ENCODE measurements at places on chromosomes 6 and 20. TPM values are rescaled to one million over a fixed set of nuclear protein-coding genes. Genes with fewer than 3 reads are reported as not detected.

Gene PNLDC1
- not detected for total RNA-seq

Gene RSPH4A
- 0.59 TPM for total RNA-seq

Gene QKI
- 140 TPM for total RNA-seq

Gene TSBP1
- total RNA-seq: 0.41 TPM

Gene MTFR2
- 1.2 TPM for total RNA-seq

Gene ZSCAN31
- 5.4 TPM for total RNA-seq

Gene SMIM26
- total RNA-seq: 104 TPM

Gene ASF1A
- 36.3 TPM for total RNA-seq

Gene KIFC1
- 1.7 TPM for total RNA-seq

Gene PPIL6
- total RNA-seq: 2.1 TPM

Gene PACRG
- total RNA-seq: 47.9 TPM

Gene EDN3
- 0.24 TPM for total RNA-seq

Gene GDAP1L1
- total RNA-seq: 0.31 TPM

Gene TNF
- 3.9 TPM for total RNA-seq

Data from motor neuron (in vitro differentiated cells).